B cell (primary cell): ENCODE measurements at places on chromosomes 4 and X.
A peak's percentile ranks its signal among the peaks of the same experiment; 100 is the strongest.

DNA sequence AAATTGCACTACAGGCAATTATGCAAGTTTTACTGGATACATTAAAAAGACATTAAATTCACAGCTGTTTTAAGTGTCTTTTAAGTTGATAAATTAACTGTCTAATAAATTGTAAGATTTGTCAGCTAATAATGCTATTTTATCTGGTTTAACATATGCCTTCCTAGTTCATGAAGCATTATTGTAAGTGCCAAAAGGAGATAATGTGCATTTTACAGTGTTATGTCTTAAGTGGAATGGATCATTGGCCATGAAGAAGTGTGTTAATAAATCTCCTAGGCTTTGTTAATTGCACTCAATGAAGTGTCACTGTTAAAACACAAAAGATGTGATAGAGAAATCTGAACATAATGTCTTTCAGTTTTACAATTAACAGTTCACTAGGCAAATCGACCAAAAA lies 784.3 kb upstream of the POU3F4 start:
- no peak for DNase-seq

DNA sequence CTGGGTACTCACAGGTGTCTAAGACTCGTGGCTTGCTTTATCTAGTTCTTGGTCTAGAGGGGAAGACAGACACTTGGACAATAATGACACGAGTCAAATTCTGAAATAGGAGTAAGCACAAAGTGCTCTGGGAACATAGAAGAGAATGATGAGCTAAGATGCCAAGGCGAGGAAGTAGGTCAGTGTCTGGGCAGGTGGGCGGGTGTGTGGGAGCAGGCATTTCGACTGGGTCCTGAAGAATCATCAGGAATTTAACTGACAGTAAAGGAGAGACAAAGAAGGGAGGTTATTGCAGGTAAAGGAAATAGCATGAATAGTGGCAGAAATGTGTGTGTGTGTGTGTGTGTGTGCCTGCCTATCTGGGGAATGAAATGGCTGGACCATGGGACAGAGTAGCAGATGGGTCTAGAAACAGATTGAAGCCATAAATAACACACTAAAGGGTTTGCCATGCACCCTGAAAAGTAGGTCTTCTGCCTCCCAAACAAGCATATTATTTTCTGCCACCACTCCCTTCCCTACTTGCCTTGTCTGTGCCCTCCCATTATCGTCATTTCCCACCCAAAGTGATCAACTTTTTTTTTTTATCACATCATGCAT lies 58.4 kb upstream of the SLC25A43 start:
- DNase-seq = no peak

DNA sequence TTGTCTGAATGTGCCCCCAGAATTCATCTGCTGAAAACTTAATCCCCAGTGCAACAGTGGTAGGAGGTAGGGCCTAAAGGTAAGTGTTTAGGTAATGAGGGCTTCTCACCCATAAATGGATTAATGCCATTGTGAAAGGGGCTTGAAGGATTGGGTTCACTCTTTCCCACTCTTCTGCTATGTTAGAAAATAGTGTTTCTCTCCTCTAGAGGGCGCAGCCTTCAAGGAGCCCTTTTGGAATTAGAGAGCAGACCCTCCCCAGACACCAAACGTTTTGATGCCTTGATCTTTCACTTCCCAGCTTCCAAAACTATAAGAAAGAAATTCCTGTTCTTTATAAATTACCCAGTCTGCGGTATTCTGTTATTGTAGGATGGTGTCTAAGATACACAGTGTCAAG lies 706.4 kb downstream of the SMARCA1 start:
- DNase-seq = no peak

GRCh38 chr4:8589336-8589735 lies 3.2 kb upstream of the CPZ start:
- no peak for DNase-seq

DNA sequence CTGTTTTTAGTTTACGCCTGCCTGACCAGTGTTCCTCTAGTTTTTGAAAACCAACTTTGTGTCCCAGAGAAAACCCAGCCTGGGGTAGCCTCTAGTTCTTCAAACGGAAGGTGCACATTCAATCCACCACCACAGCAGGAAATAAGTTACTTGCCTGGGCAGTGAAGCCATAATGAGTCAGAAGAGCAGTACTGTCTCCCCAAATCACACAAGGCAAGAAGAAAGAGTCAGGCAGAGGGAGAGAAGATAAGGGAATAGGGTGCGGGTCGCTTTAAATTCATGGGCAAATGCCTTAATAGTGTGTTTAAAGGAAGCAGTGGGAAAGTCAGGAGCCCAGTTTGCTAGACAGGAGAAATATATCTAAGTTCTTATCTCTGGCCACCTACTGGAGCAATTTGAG lies 333.8 kb upstream of the GRIA3 start:
- DNase-seq = no peak

- no peak for DNase-seq
These were observed 202.2 kb downstream of the RAPGEF2 start for GRCh38 chr4:159305129-159305528.

GRCh38 chr4:69546134-69546765 lies 50.5 kb upstream of the UGT2B4 start:
- DNase-seq = no peak

DNA sequence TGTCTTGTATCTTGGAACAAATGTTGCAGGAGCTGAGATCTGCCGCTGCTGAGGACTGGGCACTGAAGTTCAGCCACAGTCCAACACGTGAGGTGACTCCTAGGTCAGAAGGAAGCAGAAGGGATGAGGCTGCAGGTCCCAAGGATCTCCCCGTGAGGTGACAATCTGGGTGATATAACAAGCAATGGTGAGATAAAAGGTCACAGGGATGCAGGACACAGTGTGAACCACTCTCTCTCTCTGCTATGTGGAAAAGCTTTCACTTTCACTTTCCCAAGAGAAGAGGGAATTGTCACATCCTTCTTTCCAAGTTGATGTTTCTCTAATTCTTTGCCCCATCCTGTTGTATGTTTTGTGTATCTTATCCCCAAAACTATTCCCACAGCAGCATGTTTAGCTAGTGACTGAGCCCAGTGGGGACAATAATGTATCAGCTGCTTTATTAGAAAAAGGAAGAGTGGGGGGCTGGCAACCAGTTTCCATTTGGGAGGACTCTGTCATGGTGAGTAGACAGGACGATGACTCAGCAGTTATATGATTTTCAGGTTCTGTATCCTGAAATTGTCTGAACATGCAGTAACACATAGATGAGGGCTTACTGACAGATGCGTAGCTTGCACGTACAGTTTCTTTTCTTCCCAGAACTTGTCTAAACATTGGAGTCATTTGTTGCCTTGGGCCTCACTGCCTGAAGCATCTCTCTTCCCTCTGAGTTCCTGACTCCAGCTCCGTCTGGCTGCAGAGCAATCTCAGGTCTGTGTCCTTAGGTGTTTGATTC lies 1415.8 kb upstream of the TENM3 start:
- no peak for DNase-seq

DNA sequence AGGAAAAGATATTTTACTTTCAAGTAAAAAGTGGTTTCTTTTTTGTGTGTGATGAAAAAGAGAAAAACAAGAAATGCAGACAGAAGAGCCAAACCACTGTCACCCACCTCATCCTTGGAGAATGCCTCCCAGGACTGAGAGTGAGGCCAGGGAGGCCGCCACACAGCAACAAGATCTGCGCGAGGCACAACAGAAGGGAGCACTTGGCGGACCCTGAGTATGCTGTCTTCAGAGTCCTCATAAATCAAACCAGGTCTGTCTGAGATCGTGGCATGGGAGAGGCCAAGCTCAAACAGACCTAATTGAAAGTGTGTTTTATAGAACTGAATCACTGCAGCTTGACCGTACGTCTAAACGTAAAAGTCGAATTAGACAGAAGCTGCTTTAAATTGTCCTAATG lies 134.3 kb upstream of the VCX2 start:
- no peak for DNase-seq

DNA sequence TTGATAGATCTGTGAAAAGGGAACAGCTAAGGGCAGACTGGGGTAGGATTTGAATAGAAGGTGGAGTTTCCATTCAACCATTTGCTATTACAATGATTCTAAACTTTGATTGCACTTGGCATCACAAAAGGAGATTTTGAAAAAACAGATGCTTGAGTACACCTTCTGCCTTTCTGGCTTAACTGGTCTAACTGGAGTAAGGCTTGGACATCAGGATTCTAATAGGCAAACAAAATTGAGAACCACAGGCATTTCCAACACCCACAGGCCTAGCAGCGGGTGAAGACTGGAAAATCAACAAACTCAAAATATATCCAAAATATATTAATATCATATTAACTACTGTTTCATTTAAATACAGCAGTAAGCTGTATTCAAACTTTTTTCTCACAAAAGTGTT lies 1.9 kb upstream of the VEGFC start:
- DNase-seq = no peak

GRCh38 chr4:153115322-153116290 lies 88.6 kb upstream of the TRIM2 start:
- peak; percentile 79 for DNase-seq

- DNase-seq = no peak
These were observed 100.1 kb downstream of the RAB28 start for GRCh38 chr4:13384055-13384454.

DNA sequence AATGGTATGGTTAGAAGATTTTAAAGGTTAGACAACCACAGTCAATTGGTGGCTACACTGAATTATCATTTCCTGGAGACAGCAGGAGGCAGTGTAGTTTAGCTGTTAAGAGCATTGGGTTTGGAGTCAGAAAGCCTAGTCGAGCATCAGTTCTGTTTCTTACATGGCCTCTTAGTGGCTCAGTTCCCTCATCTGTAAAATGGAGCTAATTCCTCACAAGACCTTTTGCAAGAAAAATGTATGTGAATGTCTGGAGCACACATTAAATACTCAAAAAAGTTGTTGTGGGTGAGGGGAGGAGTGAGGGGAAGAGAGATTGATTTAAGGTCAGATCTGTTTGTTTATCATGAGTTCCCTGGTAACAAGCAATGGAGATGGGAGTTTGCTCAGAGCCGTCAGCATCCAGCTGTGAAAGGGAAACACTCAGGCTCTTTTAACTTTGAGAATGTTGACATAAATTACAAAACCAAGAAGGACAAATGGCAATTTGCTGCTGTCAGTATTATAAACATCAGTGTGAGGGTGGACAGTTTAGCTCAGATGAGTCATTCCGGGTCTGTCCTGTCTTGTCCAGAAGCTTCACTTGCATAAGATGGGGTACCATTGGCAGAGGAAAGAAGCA lies 98.2 kb upstream of the PGRMC2 start:
- DNase-seq = no peak

GRCh38 chr4:2138846-2139500 lies 79.8 kb downstream of the NAT8L start:
- DNase-seq = no peak

GRCh38 chr4:21879187-21879586 lies 69.4 kb downstream of the KCNIP4 start:
- DNase-seq = no peak

DNA sequence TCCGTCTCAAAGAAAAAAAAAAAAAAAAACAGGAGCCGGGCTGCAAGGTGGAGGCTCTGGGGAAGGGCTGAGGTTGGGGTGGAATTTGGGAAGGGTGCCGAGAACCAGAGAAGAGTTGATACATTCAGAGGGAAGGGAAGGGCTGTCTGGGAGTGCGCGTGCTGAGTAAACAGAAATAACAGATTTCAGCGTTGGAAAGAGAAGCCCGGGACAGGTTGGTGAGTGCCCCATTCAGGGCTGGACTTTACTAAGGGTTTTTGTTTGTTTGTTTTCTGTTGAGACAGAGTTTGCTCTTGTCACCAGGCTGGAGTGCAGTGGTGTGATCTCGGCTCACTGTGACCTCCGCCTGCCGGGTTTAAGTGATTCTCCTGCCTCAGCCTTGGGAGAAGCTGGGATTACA lies 1.7 kb upstream of the IL3RA start:
- no peak for DNase-seq

- no peak for DNase-seq
These were observed 9.2 kb upstream of the SLC25A43 start for GRCh38 chrX:119389871-119390501.

GRCh38 chr4:7719354-7720174 lies 220.1 kb downstream of the AFAP1 start:
- no peak for DNase-seq

DNA sequence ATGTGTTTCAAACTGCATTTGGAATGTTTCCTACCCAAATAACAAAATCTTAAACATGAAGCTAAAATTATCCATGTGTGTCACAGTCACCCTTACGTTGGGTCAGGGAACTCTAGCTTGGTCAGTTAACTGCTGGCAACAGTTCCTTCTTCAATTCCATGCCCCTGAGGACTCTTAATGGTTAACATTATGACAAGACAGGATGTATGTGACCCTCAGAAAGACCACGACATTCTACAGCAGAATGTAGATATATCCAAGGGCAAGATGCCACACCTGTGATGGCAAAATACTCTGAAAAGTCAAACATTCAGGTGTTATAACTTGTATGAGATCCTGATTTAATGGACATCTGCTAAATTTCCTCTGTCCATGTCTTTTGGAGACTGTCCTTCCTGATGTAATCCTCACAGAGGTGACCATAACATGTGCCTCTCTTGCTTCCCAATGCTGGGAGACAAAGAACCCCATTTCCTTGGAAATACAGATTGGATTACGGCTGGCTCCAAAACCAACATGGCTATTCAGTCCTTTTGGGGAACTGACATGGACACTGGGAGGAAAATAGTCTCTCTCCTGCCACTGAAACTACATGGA lies 39.1 kb downstream of the YTHDC1 start:
- no peak for DNase-seq

DNA sequence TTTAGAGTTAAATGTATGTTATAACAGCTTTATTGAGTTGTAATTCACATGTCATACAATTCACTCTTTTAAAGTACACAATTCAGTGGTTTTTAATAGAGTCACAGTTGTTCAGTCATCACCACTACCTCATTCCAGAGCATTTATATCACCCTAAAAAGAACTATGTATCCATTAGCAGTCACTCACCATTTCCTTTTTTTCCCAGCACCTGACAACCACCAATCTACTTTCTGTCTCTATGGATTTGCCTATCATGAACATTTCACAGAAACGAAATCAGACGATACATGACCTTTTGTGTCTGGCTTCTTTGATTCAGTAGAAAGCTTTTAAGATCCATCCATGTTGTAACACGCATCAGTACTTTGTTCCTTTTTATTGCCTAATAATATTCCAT lies 52.9 kb upstream of the FRAS1 start:
- DNase-seq = no peak
